Astrocyte of the spinal cord (primary cell): ENCODE measurements at places on chromosomes 12 and 14.

GRCh38 chr12:105204916-105205315, 31.1 kb downstream of the APPL2 start:
- DNase-seq = peak; percentile 83

DNA sequence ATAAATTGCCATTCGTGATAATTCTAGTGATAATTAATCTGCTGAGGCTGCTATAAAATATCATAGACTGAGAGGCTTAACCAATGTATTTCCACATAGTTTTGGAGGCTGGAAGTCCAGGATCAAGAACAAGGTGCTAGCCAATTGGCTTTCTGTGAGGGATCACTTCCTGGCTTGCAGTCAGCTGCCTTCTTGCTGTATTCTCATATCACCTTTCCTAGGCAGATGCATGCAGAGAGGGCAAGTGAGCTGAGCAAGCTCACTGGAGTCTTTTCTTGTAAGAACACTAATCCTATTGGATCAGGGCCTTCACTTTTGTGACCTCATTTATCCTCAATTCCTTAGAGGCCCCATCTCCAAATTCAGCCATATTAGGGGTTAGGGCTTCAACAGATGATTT, 640.7 kb downstream of the DIO2 start:
- no peak for DNase-seq

- no peak for DNase-seq
Measured at GRCh38 chr12:92516277-92516600, 186.6 kb upstream of the PLEKHG7 start.

- DNase-seq = no peak
Measured at GRCh38 chr12:107900588-107900987, 126.1 kb downstream of the ASCL4 start.

- DNase-seq = peak; percentile 14
Measured at GRCh38 chr14:95562892-95563685, 28.2 kb downstream of the GLRX5 start.

- DNase-seq = no peak
Measured at GRCh38 chr14:77273796-77274195, 2.8 kb upstream of the NGB start.
